Occipital lobe (tissue), 3 donors: ENCODE measurements at places on chromosomes 2 and 18.

DNA sequence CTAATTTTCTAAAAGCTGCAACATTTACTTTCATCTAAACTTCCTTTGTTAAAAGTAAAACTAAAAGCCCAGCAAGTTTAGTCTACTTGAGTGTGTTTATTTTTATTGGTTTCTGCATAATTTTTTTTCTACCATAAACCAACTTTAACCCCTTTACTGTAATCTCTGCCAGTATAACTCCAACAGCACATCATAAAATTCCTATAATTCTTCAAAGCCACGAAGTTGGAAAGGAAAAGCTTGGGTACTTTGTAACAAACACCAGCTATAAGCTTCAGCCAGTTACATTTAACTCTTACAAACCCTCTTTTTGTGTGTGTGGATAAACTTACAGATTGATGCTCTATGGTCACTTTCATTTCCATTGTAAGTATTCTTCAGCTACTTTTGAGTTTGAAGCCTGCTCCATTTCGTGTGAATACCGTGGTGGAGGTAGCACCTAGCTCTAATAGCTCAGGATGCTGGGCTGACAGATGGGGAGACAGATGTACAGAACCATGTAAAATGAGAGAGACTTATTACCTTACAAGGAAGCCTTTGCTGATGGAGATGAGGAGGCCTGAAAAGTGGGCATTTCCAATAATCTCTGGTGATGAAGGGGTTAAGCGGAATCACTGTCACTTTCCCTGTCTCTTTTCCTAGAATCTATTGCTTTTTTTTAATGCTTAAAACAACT, 42.5 kb downstream of the ZEB2 start:
- DNase-seq = no peak

GRCh38 chr18:12744103-12744502, 41.3 kb downstream of the PSMG2 start:
- DNase-seq = no peak

DNA sequence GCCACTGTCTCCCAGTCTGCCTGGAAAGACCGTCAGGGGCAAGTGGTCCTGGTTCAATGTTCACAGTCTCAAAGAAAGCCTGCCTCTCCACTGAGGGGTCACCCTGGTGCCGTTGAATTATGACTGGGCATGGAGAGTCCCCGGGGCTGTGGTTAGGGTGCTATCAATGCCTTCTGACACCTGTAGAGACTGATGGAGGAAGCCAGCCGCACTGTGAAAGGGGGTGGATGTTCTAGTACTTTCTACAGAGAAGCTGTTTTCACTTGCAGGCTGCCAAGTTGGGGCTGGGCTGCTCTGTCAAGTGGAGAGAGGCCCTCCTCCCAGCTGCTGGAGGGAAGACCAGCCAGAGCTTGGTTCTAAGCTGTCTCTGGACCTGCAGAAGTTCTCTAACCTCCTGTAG, 80.5 kb downstream of the BCL2L11 start:
- no peak for DNase-seq

GRCh38 chr2:160399880-160400279, 93.7 kb downstream of the RBMS1 start:
- no peak for DNase-seq

- DNase-seq = no peak
Observed at GRCh38 chr18:34991561-34991960, 49.7 kb upstream of the MAPRE2 start.

- DNase-seq = no peak
Observed at GRCh38 chr2:234680688-234681619, 184.1 kb upstream of the ARL4C start.

- DNase-seq = no peak
Observed at GRCh38 chr2:12918835-12919445, 202.2 kb downstream of the TRIB2 start.

DNA sequence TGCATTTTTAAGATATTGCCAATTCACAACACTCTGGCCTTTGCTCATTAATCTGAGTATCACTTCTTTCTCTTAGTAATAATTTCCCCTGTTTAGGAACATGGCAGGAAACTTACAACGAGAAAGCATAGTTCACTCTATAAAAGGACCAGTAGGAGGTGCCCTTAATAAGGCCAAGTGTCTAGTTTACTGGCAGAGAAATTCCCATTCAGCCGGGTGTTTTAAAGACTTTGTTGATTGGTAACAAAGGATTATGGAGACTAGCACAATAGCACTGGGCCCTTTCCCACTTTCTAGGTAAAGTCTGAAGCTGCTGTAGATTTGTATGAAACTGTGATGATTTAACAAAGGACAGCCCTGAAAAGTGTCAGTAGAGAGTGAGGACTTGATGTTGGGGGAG, 3.1 kb downstream of the DCC start:
- no peak for DNase-seq
